GOT3 (cell line): ENCODE measurements at places on chromosomes 4 and X.

- DNase-seq: no peak
Measured at GRCh38 chrX:13570261-13570605, 832 bp downstream of the EGFL6 start.

DNA sequence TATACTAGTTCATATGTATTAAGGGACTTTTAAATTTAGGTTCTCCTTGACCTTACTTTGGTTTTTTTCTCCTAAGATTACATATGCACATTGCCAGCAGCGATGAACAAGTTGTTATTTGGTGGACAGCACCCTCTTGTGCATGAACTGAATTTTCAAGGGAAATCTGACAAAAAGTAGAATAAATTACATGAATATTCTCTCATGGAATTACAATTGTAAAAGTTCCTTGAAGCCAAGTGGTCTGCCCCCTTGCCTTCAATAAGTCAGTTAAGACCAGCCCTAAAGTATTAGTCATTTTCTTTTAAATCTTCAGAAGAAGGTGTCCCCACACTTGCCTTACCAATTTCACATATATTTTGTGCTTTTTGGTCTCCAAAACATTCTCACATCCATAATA lies 30.7 kb upstream of the SMARCA5 start:
- DNase-seq: no peak

GRCh38 chr4:152524427-152524826 lies 11.5 kb downstream of the FBXW7 start:
- no peak for DNase-seq

- DNase-seq: no peak
Measured at GRCh38 chrX:106331606-106332005, 163.5 kb downstream of the PWWP3B start.

DNA sequence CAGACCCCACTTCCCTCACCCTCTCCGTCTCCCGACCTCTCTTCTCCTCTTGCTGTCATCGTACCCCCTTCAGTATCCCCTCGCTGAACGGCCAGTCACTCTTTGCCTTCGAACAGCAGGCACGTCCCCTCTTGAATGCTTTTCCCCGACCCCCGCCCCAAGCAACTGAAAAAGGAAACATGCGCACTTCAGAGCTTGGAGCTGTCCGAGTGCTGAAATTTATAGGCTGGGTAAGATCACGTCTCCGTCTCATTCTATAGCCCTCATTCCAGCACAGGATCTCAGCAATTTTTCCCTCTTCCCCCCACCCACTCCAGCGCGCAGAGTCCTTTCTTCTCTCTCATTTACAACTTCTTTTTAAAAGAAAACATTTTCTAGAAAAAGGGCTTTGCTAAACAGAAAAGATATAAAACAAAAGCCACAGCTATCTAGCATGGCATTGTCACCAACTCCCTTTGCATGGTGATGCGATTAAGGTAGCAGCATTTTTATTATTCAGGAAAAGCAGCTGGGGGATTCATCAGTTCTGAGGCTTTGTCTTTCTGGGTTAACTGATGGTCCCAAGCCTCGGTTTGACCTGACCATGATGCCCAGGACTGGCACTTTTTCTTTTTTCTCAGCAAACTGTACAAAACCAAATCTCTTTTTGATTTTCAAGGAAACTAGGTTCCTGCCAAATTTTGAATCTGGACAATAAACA lies at the start of gene GLRA2:
TSS of gene GLRA2 (plus strand) at position 247 of the 700 bp plus-strand sequence. CDS start 522 bp downstream, outside the sequence.
- no peak for DNase-seq

- no peak for DNase-seq
Measured at GRCh38 chr4:98720871-98721480, 62.6 kb upstream of the TSPAN5 start.

DNA sequence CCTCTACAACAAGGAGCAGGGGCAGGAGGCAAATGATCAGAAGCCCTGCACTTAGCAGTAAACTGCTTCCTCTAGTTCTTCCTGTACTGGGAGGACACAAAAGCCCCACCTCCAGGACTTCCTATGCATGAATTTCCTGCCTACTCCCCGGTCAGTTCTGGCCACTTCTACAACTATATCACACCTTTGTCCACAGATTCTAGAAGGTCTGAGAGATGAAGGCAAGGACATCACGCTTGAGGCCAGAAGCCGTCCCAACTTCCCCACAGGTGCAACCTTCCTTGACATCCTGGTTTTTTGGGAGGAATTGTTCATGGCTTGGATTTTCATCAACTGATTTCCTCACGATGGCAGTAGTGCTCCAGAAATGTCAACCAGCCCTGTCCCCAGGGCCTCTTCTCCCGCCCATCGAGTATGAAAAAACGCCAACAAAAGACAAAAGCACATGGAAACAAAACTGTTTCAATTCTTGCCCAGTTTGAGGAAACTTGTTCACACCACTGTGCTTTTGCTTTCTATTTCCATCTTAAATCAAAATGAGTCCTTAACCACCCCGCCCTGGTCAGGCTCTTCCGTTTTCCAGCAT lies 206.5 kb upstream of the STK26 start:
- DNase-seq: peak; percentile 8

- DNase-seq: no peak
Measured at GRCh38 chr4:83413676-83414075, 41.9 kb downstream of the HELQ start.

GRCh38 chr4:101186567-101187184 lies 160.7 kb downstream of the PPP3CA start:
- no peak for DNase-seq

- DNase-seq: no peak
Measured at GRCh38 chr4:76526585-76526990, 91.6 kb downstream of the SHROOM3 start.

DNA sequence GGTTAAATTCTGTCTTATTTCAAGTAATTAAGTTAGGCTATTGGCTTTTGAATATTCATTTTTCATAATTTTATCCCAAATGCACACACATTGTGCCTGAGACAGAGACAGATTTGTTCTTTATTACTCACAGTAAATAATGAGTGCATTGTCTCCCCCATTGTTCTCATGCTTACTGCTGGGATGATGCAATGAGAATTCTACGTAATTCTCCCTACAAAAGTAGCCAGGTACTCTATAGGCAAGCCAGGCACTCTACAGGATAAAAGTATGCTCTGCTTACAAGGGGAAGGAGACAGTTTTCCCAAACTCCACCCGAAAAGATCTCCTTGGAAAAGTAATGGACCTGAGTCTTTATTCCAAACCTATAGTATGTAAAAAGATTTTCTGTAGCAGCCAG lies 1890.7 kb upstream of the PCDH10 start:
- no peak for DNase-seq

- no peak for DNase-seq
Measured at GRCh38 chrX:30015440-30015839, 199.9 kb upstream of the MAGEB2 start.

DNA sequence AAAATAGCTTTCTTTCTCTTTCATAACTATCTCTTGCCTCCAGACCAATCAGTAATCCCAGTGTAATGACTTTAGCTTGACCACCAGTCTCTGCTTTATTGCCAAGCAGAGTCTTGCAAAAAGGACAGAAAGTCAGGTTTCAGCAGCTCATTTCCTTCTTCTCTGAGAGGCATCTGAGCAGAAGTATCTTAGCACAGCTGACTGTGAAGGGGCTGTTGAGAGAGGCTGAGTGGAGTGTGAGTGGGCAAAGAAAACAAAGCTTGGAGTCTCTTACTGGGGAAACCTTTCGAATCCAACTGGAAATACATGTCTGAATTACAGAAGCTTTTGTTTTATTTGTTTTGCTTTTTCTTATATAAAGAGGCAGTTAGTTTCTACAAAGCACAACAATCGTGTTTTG lies 170.3 kb upstream of the IGFBP7 start:
- DNase-seq: no peak
